ENCODE measurements at places on chromosomes 2 and 18. TPM values are rescaled to one million over a fixed set of nuclear protein-coding genes. Genes with fewer than 3 reads are reported as not detected.

DNA sequence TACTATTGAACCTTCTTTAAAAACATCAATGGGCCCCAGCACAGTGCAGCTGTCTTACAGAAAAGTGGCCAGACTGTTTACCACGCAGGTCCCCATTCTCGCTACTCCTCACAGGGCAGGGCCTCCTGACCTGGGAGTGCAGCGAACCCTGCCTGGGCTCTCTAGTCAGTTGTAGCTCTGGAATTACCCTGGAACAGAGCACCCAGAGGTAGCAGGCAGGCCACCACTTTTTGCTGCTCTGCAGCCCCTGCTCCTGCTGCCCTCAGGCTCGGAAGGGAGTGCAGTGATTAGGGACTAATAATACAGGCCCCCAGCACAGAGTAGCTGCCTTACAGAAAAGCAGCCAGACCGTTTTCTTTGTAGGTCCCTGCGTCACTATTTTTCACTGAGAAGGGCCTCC is 1563.0 kb downstream of the SUCLG1 start:
- no peak for DNase-seq

ACVR2A gene
- 40.5 TPM for total RNA-seq

SP140 gene
- total RNA-seq: 0.69 TPM

DNA sequence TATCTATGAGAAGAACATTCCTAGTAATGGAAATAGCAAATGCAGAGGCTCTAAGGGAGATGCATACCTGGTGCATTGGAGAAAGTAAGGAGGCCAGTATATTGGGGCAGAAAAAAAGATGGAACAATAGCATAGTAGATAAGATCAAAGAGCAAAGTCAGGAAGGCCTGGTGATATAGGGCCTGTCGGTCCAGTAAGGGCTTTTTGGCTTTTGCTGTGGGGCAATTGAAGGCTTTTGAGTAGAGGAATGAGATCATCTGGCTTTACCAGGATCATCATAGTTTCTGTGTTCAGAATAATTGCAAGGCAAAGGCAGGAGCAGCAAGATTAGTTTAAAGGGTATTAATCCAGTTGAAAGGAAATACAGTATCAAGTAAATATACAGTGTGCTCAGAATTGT is 111.8 kb downstream of the EHBP1 start:
- DNase-seq: no peak

GRCh38 chr2:1588978-1589621 is 155.2 kb downstream of the PXDN start:
- no peak for DNase-seq

GRCh38 chr2:71422786-71423185 is 30.6 kb upstream of the DYSF start:
- DNase-seq: no peak

GPR35 gene
- total RNA-seq: 6.5 TPM

Data from progenitor cell of endocrine pancreas (in vitro differentiated cells).